RWPE1 (cell line): ENCODE measurements at places on chromosomes 7 and 10.

DNA sequence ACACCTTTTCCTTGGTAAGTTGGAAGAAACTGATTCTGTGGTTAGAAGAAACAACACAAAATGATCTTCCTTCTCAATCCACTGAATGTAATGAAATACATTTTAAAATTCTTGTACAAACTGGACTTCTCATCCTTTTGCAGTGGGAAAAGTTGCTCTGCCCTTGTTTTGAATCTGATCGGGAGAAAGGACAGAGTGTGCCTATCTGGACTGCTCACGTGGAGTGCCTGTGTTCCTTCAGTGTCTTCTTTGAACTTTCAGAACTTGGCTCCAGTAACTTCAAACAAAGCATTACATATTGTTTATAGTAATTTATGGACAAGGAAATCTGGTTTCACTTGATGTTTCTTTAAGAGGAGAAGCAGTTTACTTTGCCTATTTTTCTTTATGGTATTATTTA lies 17.1 kb downstream of the SLC26A3 start:
- DNase-seq, result no peak

DNA sequence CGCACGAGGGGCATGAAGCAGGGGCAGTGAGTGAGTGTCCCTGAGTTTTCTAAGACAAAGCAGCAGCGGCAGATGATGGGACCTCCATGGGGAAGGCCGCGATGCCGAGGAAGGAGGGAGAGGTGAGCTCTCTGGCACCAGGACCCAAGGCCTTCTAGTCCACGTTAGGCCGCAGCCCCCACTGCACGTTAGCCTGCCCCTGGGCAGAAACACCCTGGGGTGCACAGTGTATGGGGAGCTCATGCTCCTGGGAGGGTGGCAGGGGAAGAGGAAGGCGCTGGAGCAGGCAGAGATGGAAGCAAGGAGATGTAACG lies 97.3 kb upstream of the IKZF1 start:
- DNase-seq, result no peak

- no peak for DNase-seq
These were observed 222.8 kb upstream of the IMMP2L start for GRCh38 chr7:111785076-111785475.

DNA sequence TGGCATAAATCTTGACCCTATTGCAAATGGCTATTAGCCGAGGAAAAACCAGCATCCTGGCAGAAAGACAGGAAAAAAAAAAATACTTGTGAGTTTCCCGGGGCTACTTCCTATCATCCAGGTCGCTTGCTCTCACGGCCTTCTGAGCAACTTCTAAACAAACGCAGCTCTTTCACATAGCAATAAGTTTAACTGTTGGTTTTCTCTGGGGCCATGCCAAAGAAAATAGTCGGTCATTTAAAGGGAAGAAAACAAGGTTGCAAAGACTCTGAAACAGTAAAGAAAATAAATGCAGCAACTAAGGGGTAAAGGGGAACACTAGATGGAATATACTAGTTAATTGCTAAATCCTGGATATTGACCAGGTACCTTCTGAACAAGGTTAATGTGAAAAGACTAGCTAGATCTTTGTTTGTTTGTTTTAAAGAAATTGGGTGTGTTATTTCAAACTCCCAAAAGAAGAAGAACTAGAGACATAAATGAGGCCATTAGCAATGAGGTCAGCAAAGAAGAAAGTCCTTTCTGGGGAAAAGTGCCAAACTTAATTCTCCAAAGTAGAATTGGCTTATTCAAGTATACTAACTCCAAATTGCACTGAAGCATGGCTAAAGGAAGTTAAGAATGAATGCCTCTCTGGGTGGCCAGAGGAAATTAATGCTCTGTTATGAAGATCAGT lies 54.2 kb downstream of the SLC39A12 start:
- DNase-seq, result no peak

DNA sequence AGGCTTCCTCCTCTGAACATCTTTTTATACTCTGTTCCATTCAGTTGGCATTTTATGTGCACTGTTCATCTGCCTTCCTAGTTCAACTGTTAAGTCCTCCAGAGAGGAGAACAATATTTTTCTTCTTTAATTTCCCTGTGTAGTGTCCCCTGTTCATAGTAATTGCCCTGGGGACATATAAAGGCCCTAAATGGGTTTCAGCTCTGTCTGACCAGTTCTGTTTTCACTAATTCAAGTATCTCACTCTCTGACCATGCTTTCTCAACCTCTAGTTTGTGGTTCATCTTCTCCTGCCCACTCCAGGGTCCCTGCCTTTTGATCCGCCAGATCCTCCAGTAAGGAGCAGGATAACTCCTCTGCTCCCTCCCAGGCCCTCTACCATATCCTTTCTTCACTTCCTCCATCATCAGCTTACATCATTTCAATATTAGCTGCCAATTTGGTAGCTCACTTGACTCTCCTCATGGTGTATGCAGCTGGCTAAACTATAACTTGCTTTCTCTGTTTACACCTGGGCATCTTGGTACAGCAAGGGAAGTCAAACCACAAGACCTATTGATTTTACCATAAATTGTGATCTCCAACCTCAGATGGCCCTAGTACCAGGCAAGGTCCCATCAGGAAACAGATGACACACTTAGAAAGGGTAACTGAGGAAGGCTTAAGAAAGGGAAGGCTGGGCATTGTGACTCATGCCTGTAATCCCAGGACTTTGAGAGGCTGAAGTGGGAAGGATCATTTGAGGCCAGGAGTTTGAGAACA lies 17.7 kb upstream of the C10orf67 start:
- DNase-seq, result no peak

DNA sequence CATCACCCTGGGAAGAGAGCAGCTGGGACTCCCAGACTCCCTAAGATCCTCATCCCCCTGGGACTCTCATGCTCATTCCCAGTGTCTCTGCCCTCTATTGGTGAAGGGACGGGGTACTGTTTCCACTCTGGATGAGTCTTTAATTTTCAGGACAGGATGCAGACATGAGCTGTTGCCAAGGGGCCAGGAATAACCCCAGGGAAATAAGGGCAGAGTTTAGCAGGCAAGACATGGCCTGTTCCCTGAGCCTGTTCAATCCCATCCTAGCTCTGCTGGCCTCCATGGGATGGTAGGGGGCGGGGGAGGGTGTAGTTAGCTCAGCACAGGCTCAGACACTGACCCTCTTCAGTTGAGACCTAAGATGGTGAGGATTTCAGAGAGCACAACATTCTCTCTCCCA lies 14.0 kb downstream of the C10orf105 start:
- no peak for DNase-seq

GRCh38 chr7:149823191-149823630 lies 15.0 kb upstream of the ZNF862 start:
- DNase-seq, result no peak

DNA sequence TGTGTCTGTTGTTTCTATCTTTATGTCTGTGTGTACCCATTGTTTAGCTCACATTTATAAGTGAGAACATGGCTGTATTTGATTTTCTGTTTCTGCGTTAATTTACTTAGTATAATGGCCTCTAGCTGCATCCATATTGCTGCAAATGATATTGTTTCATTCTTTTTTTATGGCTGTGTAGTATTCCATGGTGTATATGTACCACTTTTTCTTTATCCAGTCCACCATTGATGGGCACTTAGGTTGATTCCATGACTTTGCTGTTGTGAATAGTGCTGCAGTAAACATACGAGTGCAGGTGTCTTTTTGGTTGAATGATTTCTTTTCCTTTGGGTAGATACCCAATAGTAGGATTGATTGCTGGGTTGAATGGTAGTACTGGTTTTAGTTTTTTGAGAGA lies 48.2 kb downstream of the ZNRF2 start:
- DNase-seq, result no peak
